ENCODE measurements at places on chromosomes 2 and 18.

GRCh38 chr2:170991398-170992182 is 62.5 kb downstream of the GORASP2 start:
- no peak for DNase-seq

- no peak for DNase-seq
Observed at GRCh38 chr2:149739171-149739882, 151.8 kb upstream of the MMADHC start.

DNA sequence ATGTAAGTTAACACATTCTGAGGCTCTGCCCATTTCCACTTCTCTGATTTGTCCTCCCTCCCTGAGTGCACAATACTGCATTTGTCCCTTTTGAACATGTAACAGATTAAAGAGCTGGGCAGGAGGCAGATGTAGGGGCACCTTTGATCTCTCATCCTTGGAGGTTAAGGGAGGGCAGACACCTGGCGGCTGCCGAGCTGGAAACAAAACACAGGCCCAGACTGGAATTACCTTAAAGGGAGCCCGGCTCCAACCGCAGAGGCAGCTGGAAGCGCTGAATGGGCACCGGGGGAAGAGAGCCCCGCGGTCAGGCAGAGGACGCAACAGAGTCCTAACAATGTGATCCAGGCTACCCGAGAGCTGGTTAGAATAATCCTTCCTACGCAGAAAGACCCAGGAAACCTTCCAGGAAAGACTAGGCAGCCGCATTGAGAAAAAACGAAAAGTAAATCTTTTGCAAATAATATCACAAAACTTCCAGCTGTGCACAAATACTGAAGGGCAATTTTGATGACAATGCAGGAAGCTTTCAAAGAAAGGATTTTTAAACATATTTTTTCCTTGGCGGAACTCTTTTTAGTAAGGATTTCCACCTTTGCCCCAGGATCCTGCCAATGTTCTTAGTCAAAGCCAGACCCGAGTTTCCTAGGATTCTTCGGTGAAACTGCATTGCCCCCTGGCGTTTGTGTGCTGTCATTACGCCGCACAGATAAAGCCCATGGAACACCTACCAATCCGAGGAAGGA is 216.0 kb downstream of the TGIF1 start:
- DNase-seq = peak; percentile 76

DNA sequence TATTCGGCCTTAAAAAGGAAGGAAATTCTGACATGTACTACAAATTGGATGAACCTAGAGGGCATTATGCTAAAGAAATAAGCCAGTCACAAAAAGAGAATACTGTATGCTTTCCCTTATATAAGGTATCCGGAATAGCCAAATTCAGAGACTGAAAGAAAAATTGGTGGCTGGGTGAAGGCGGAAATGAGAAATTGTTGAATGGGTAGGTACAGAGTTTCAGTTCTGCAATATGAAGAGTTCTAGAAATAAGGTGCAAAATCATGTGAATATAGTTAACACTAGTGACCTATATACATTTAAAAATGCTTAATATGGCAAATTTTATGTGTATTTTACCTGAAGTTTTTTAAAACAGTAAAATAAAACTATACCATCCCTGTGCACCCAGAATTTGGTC is 43.1 kb downstream of the RMP24 start:
- no peak for DNase-seq

- no peak for DNase-seq
Observed at GRCh38 chr2:215613280-215613679, 177.4 kb upstream of the FN1 start.

DNA sequence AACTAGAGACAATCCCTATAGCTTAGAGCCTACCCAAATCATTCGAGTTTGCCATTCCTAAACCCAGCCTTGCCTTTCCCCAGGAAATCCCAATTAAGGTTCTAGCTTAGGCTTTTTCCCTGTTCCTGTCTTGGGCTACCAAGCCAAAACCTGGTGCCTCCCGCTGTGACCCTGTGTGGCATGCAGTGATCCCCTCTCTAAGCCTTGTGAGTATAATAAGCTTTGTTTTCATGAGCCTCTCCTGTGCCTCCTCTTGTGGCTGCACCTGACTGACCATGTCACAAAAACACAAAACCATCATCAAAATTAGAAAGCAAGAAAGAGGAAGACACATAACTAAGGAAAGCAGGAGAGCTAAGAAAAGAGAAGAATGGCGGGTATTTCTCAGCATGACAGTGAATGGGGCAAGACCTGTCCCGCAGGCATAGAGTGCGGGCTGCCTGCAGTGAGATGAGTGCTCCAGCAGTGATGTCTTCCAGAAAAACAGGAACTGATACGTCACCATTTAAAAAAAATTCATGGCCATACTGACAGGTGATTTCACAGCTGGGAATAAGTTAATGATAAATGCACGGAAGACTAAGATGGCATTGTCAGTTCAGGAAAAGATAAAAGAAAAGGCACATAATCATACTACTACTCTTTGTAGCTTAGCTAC is 9.2 kb upstream of the PAIP2B start:
- DNase-seq = no peak

DNA sequence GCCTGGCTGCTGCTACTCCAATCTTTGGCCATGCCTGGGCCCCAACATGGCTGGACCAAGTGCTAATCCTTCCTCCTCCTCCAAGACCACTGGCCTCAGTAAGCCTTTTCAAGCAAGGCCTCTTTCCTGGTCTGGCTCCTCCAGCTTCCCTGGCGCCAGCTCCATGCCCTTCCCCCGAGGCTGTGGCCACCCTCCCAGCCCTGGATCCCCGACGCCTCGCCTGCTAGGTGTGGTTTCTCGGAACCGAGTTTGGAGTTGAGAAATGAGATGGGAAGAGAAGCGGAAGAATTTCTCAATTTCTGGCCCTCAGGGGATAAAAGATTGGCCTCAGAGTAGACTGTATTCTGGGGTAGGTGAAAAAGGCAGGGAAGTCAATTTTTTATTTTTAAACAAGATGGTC is 46.4 kb downstream of the ADCY3 start:
- DNase-seq = no peak

GRCh38 chr18:46418663-46419260 is 238.3 kb downstream of the LOXHD1 start:
- no peak for DNase-seq

GRCh38 chr2:124607679-124608078 is 582.6 kb downstream of the CNTNAP5 start:
- DNase-seq = no peak

- no peak for DNase-seq
Observed at GRCh38 chr2:121653035-121653434, 3.8 kb upstream of the CLASP1 start.

DNA sequence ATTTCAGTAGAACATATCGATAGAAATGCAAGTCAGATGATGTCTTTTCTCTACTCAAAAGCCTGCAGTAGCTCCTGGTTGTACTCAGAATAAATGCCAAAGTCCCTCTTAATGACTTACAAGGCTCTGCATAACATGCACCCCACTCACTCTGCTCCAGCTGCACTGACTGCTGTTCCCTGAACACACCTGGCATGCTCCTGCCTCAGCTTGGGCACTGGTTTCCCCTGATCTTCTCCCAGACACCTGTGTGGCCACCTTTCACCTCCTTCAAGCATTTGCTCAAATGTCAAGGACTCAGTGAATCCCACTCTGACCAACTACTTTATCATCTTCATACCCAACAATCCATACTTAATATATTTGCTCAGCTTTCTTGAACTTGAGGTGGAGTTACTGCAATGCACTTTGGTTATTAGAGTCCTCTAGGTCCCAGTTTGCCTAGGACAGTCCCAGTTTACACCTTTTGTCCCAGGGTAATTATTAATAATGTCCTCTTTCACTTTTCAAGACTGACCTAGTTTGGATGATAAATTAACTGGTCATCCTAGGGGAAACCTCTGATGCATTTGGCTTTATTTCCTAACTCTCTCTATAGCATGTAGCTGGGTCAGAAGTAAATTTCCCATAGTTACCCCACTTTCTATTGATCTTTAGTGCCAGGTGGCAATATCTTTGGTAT is 44.1 kb downstream of the ACAA2 start:
- DNase-seq = no peak

DNA sequence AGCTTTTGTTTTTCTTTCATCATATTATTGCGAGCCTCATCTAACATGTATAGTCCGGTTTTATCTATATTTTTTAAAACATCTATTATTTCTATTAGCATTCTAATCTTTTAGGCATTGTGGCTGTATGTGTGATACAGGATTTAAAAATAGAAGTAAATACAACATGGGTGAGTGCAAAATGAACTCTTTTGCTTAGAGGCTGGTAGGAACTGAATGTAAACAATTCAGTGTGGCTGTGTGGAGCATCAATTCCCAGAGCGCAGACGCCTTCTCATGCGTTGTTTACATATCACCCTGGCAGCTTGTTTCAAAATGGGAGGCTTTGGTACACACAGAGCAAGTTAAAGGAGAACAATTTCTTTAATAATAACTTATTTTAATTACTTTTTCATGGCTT is 836 bp downstream of the DTNA start:
- DNase-seq = peak; percentile 67

DNA sequence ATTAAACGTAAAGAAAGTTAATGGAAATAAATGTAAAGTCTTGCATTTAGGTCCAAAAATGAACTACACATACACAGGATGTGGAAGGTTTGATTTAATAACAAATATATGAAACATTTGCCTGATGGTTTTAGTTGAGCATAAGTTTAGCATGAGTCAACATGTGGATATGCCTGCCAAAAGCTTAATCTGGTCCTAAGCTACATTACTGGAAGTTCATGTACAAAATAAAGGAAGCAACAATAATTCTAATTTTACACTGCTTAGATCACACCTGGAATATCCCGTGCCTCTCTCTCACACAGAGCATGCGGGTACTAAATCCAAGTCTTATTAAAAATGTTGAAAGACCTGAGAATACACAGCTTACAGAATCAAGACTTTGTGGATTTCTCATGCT is 276.5 kb upstream of the NRP2 start:
- DNase-seq = no peak

DNA sequence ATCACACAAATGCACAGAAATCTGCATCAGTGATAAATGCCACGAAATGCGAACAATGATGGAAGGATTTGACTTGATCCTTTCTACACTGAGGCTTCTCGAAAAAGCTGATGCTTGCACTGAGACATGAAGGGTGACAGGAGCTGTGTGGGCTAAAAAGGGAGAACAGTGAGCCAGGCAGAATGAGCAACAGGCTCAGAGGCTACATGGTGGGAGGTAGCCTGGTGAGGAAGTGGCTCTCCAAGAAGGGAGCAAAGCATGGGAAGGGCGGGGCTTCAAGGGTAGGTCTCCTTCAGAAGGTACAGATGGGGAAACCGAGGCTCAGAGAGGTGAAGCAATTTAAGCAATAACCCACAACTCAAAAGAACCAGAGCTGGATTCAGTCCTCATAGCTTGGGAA is 82.4 kb downstream of the TRIM43 start:
- no peak for DNase-seq
